ENCODE measurements at places on chromosomes 11 and 22. TPM values are rescaled to one million over a fixed set of nuclear protein-coding genes. Genes with fewer than 3 reads are reported as not detected.

The GALR3 gene
- not detected for polyA plus RNA-seq

The MMP13 gene
- polyA plus RNA-seq, result not detected

The LRRC32 gene
- polyA plus RNA-seq, result 25.9 TPM

DNA sequence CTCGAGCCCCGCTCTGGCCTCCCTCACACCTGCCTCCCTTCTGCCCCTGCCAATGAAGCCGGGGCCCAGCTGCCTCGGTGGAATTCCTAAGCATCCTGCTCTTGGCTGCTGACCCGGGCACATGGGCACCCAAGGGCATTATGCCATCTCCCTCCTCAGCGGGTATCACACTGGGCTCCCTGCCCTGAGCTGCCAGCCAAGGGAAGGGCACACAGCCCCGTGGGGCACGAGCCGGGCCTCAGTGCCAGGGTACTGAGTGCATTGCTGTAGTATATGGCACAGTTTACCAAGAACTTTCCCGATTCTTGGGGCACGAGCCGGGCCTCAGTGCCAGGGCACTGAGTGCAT is 43.8 kb upstream of the JAM3 start:
- no peak for DNase-seq
- H3K4me3 ChIP-seq, result no peak overlapping the region
- no peaks in the 10 kb centered on the region for H3K4me1 ChIP-seq

- H3K36me3 ChIP-seq, result no peaks in the 10 kb centered on the region
- H3K4me3 ChIP-seq, result no peak overlapping the region
- H3K27me3 ChIP-seq, result no peaks in the 10 kb centered on the region
- no peak for DNase-seq
- H3K27ac ChIP-seq, result no peak overlapping the region
These were observed 6.5 kb downstream of the LYVE1 start for GRCh38 chr11:10561947-10562346.

- DNase-seq, result no peak
- H3K4me3 ChIP-seq, result no peak overlapping the region
- H3K4me1 ChIP-seq, result peaks cover 13% of the 10 kb centered on the region
- no peaks in the 10 kb centered on the region for H3K27me3 ChIP-seq
These were observed 39.5 kb downstream of the CHRDL2 start for GRCh38 chr11:74691755-74692154.

Measured in spleen (tissue), 13 donors.